ENCODE measurements at places on chromosomes 16 and 17.

DNA sequence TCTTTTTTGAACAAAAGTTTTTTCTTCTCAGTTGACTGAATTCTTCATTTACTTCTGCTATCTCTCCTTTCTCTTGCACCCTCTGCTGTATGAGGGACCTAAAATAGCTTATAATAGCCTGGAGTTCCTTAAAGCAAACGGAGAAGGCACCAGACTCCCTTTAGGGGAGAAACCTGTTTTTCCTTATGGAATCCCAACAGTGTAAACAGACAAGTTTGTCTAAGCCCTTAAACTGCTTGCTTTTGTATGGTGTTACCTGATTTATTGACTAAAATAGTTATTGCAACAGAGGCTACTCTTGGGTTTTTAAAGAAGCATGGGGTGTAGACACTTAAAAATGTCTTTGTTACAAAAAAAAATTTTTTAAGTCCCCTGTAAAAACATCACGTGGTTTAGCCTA lies 12.9 kb upstream of the TRIM25 start:
- no peak for DNase-seq

DNA sequence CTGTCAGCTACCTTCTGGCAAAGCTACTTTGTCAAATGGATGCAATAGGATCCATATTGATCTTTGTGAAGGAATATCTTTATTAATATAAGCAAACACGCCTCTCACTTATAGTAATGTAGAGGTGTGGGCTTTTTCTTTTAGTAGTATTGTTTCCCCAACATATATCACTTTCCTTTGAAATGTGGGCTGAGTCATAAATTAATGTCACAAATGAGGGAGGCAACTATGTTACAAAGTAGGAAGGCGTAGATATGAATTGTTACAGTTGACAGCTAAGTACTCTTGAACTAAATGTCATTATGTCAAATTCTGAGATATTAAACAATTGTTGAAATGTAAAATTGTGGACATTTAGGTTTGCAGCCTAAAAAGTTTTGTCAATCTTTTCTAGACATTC lies 2.6 kb upstream of the PPM1E start:
- DNase-seq, result no peak

GRCh38 chr16:48558371-48558841 lies 51.6 kb downstream of the N4BP1 start:
- DNase-seq, result no peak

GRCh38 chr17:2582493-2582892 lies 11.0 kb upstream of the PAFAH1B1 start:
- no peak for DNase-seq

GRCh38 chr17:67717192-67717623 lies 528 bp upstream of the NOL11 start:
- DNase-seq, result no peak

DNA sequence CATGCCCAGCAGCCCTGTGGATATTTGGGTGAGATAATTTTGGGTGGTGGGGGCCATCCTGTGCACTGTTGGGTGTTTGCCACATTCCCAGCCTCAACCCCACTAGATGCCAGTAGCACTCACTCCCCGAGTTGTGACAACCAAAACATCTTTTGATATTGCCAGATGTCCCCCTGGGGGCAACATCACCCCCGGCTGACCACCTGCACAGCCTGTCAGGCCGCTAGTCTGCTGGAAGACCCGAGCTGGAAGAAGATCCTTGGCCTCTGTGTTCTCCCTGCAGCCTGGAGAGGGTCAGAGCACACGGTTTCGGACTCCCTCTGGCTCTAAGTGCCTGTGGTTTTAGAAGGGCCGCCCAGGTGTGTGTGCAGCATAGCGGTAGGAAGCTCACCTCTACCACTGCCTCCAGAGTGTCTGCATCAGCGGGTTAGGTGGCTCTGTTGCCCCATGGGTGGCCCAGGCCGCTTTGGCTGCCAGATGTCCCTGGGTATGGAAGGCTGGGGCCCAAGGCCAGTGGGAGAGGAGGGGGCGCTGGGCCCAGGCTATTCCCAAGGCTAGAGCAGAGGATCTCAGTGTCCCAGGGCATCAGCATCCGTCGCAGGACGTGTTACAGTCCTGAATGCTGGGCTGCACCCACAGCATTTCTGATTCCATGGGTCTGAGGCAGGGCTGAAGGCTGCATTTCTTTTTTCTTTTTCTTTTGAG lies 195.8 kb upstream of the GSE1 start:
- no peak for DNase-seq

DNA sequence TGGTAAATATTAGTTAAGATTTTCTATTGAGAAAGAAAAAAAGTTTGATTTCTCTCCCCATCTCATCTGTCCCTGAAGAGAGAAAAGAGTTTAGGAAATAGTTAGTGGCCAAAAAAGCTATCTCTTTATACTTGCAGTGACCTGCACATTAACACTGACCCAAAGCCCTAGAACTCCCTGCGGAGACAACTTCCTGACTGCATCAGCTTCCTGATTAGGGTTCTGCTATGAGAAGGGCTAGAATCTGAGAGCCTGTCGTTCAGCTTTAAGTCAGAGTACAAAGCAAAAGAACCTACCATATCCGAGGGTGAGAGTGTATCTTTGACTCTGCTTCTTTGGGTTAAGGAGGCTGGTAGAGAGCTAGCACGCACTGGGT lies 24.7 kb downstream of the LIMD2 start:
- no peak for DNase-seq

- no peak for DNase-seq
Observed at GRCh38 chr17:73324711-73325526, 13.1 kb upstream of the CDC42EP4 start.

GRCh38 chr16:26197707-26198106 lies 505.9 kb downstream of the HS3ST4 start:
- no peak for DNase-seq

DNA sequence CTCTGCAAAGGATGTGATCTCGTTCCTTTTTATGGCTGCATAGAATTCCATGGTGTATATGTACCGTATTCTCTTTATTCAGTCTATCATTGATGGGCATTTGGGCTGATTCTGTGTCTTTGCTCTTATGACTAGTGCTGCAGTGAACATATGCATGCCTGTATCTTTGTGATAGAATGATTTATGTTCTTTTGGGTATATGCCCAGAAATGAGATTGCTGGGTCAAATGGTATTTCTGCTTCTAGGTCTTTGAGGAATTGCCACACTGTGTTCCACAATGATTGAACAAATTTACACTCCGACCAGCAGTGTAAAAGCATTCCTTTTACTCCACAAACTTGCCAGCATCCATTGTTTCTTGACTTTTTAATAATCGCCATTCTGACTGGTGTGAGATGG lies 60.2 kb upstream of the ADORA2B start:
- DNase-seq, result no peak

GRCh38 chr16:74079232-74079586 lies 217.4 kb upstream of the PSMD7 start:
- DNase-seq, result no peak

DNA sequence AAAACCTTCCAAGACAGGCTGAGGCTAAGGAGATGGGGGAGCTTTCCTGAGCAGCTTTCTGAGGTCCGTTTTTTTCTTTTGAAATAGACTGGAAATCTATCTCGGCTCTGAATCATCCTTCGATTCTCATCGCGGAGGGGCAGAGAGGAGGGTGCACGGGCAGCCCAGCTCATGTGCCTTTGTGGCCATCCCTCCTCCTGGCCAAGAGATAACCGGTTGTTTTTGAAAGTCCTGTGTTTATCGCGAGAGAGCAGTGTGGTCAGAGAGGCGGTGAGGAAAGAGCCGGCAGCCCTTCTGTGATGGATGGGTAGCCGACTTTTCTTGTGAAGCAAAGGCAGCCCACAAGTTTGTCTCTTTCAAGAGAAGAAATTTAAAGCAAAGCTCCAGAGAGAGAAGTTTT lies 191.6 kb downstream of the CCDC182 start:
- DNase-seq, result no peak

GRCh38 chr16:69926241-69926640 lies 24.9 kb upstream of the CLEC18A start:
- no peak for DNase-seq

DNA sequence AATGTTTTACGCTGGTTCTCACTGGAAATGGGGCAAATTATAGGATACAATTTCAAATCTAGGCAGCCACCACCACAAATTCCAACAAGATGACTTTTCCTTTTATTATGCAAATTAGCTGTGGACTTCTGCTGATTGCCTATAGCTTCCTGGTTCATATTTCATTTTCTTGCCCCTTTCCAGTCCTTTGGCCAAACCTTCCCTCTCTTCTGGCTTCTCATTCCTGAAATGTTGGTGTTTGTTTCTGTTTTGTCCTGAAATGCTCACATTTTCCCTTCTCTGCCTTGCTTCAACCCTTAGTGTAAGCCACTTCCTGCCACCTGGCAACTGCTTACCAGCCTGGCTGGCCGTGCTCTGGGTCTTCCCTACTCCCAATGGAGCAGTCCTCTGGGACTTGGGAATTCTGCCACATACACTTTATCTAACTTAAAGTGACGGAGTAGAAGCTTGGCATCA lies 14.0 kb downstream of the PRSS54 start:
- no peak for DNase-seq

DNA sequence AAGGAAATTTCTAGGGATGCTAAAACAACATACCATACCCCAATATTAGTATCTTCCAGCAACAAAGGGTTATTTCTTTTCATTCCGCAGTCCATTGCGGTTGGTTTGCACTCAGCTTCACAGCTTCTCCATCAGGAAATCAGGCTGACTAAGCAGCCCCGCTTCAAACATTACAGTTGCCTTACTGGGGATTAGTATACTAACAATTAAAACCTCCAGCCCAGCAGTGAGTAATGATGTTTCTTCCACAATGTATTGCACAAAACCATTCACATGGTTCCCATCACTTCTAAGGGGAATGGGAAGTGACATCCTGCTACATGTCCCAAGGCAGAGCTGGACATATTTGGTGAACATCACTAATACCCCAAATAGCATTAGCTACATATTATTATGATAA lies 1384.9 kb downstream of the CDH8 start:
- DNase-seq, result no peak

GRCh38 chr17:13244513-13244912 lies 226.7 kb upstream of the ELAC2 start:
- no peak for DNase-seq

DNA sequence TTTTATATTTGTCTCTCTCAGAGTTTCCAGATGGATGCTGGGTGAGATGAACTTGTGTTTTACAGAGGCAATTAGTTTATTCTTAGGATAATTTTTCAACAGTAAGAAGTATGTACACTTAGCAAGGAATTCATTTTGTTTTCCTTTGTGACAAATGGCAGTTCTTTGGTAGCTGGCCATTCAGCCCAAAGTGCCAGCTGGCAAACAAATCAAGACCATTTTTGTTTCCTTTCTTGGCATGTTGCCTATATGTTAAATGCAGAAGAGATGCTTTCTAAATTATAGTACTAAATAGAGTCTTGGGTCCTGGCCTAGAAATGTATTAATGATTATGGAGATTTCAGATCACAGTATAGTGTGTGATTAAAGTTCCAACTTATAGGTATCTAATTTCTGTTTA lies 337.1 kb downstream of the CNTNAP4 start:
- DNase-seq, result peak; percentile 83

GRCh38 chr17:11244776-11245175 lies 3.8 kb downstream of the SHISA6 start:
- DNase-seq, result no peak

- DNase-seq, result no peak
Observed at GRCh38 chr17:77371888-77372443, 231.2 kb downstream of the SEC14L1 start.

DNA sequence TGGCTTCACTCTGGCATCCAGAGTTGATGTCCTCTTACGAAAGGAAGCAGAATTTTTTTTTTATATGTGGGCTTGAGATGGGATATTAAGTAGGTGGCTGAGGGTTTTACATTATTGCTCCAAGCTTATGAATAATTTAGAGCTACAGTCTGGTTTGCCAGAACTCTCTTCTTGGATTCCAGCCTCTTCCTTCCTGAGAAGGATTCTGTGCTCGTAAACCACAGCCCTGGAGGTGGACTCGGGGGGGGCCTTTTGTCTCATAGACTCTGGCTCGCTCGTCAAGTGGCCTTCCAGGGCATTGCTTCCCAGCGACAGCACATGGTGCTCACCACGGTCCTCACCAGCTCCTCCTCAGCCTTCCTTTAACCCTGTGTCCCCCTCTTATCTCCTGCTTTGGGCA lies 43.2 kb downstream of the TMEM11 start:
- no peak for DNase-seq

- no peak for DNase-seq
Observed at GRCh38 chr16:17408955-17409441, 61.8 kb downstream of the XYLT1 start.

DNA sequence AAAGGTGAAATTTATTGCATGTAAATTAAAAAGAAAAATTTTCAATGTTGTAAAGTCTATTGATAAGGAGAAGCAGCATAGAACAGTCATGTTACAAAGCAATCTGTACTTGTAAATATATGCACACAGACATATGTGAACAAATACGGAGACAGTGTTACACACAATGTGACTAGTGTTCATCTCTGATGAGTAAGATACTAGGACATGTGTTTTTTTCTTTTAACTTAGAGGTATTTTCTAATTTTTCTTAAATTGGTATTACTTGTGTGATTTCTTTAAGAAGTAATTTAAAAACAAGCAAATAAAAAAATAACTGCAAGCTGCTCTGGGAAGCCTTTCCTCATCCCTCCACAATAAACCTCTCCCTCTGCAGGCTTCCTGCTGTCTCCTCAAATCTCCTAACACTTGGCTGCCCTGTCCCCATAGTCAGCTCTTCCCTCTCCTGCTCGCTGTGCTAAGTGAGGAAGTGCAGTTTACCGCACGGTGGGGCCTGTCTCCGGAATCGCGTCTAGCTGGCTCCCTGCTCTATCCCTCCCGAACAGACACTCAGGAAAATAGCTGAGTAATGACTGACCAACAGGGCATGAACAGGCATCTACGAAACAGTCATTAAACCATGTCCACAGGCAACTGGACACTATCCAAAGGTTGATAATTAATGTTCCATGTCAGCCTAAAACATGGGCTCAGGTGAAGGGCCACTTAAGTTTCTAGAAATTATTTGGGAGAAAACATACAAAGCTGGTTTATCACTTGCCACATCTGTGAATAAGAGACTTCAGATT lies 35.9 kb downstream of the CMTM4 start:
- no peak for DNase-seq

- no peak for DNase-seq
Observed at GRCh38 chr17:77721846-77722160, 236.7 kb upstream of the TNRC6C start.

DNA sequence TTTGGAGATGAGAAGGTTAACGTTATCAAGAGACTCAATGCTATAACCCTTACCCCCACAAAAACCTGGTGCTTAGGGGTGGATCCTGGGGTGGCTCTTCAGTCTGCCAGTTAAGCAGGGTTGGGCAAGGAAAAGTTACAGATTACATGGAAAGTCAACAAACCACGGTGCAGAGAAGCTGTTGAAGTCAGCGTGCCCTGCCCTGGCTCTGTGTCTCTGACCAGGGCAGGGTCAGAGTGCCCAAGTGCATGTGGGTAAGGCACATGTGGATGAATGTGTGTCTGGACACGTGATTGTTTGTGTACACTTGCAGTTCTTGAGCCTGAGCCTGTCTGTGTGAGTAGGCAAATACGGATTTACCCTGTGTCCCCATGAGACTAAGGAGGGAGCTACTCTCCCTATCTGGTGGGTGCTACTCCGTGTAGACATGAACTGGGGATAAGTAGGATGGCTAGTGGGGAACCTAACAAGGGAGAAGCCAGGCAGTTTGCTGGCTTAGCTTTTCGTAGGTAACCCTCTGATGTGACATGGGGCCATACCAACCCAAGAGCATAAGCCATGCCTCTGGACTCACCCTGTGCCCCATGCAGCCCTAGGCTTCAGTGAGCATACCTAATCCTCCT lies 5.5 kb downstream of the IGFBP4 start:
- no peak for DNase-seq

GRCh38 chr16:59173408-59173831 lies 439.3 kb upstream of the GOT2 start:
- DNase-seq, result no peak

GRCh38 chr16:48194828-48195556 lies 39.2 kb upstream of the ABCC12 start:
- DNase-seq, result peak; percentile 23

Measured in NCI-H2081 (cell line).